HEK293T (cell line): ENCODE measurements at places on chromosomes 13 and 19.

- DNase-seq, result no peak
These were observed 303.3 kb downstream of the POU4F1 start for GRCh38 chr13:78299832-78300623.

DNA sequence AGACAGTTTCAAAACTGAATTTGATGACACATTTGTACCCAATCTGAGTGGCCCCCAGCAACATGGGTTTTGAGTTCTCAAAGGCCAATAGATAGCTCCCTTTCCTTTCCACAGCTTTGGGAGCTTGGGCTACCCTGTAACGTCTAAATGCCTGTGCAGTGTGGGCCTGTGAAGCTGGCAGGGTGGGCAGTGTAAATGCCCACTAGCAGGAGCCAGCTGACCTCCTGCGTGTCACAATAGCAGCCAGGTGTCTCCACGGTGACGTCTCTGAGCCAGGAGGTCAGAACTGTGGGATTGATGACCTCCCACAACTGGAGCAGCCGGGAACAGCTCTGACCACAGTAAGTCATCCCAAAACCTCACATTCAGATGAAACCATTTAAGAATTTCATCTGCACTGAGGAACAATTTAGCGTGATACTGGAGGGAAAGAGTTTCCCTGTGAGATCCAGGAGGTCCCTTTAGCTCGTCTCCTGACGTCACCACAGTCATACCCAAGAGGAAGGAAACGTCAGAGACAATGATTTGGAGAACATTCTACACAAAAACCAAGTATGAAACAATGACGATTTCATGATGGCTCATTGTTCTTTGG lies at the start of gene IPO5:
Gene IPO5 (plus strand): TSS at position 300 of the 595 bp plus-strand sequence. CDS start 23,022 bp downstream, outside the sequence.
- no peak for DNase-seq

DNA sequence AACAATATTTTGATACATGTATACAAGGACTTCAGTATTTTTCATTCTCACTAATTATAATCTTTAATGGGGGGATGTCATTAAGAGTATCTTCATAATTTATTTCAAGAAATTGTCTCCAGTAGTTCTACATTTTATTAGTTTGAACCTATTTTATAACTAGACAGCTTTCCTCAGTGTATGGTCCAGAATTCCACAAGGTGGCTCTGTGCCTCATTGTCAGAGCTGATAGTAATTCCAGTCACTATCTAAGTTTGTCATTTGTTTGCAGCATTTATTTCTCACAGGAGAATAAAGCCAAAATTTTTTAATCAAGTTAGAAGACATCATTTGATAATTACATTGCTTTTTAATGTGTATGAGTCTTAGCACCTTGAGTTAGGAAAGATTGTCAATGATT lies 1633.0 kb upstream of the PCDH20 start:
- peak; percentile 32 for DNase-seq

DNA sequence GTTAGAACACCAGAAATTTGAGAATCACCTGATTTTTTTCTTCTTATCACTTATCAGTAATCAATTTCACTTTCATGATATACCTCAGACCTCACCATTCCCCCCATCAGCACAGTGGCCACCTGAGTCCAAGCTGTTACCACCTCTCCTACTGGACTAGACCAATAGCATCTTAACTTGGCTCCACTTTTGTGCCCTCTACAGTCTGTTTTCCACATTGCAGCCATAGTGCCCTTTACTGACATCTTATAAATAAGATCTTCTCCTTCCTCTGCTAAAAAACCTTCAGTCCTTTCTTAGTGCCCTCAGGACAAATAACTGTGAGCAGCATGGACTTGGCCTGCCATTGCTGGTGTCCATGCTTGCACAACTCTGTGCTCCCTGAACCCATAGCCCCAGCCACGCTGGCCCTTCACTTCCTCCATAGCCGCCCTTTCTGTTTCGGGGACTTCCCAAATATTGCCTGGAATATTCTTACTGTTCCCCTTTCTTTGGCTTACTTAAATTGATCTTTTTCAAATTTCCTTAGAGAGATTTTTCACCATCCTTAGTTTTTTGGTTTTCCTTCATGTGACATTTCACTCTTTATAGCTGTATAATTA lies 380.8 kb downstream of the LMO7 start:
- peak; percentile 68 for DNase-seq

DNA sequence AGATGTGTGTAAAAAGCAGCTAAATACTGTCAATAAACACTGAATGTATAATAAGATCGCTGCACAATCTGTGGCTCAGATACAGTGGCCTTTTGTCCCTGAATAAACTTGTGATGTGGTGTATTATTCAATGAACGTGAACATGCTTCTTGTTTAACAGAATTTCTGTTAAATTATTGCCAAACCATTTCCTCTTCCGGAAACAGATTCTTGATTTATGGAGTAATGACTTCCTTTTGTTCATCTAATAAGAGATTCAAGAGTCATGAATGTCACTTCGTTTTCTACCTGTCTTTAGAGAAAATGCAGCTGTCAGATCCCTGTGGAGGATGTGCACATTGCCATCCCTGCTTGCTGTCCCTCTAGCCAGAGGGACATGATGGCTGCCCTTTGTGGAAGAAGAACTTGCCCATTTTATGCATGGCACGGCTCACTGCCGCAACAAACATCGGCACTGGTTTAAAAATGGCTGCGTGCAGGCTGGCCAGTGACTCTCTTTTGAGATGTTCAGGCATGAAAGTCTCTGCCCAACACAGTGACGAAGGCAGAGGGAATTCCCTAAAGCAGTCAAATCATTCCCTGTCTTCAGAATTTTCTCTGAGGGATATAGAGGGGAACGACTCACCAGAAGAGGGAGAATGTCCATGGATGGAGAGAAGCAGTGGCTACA lies 3.1 kb upstream of the TNFSF13B start:
- no peak for DNase-seq

DNA sequence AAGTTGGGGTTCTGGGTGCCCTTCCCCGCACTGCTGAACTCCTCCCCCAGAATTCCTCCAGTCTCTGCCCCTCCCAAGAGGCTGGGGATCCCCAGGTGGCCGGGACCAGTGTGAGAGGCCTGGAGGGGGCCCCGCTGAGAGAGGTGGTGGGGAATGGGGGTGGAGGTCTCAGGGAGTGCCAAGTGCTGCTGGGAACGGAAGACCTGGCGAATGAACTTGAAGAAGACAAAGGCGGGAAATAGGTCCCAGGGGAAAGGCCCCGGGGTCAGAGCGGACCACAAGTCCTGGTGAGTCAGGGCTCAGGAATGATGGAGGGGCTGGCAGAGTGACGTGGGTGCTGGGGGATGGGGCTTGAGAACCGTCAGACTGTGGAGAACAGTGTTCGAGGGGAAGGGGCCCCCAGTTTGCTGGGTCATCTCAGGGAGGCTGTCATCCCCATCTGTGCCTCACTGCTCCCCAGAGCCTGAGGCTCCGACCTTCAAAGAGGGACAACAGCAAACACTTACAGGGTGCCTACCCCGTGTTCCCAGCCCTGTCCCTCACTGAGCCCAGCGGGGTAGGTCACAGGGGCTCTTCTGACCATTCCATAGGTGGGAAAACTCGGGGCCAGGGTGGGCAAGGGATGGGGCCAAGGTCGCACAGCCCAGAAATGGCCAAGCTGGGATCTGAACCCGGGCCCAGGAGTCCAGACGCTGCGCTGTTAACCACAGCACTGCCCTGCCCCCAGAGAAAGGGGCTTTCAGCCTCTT lies 16.0 kb upstream of the SEMA6B start:
- DNase-seq, result peak; percentile 44

DNA sequence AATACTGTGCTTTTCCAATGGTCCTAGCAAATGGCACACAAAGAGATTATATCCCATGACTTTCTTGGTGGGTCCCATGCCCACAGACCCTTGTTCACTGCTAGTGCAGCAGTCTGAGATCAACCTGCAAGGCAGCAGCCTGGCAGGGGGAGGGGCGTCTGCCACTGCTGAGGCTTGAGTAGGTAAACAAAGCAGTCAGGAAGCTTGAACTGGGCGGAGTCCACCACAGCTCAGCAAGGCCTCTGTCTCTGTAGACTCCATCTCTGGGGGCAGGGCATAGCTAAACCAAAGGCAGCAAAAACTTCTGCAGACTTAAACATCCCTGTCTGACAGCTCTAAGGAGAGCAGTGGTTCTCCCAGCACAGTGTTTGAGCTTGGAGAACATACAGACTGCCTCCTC lies 82.9 kb downstream of the ZNF737 start:
- DNase-seq, result no peak

- DNase-seq, result no peak
These were observed 14.7 kb downstream of the TMPRSS9 start for GRCh38 chr19:2374808-2375207.

DNA sequence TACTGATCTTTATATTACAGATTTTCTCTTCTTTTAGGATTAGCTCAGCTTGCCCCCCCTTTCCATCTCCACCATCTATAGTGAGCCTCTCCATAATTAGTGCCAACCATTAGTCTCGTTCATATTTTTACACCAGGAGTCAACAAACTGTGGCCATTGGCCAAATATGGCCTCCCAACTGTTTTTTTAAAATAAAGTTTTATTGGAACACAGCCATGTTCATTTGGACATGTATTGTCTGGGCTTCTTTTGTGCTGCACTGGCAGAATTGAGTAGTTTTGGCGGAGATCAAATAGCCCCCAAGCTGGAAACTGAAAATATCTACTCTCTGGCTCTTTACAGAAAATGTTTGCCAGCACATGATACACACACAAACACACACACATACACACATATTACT lies 18.4 kb downstream of the ZNF175 start:
- no peak for DNase-seq

GRCh38 chr13:110533771-110534670 lies 27.5 kb downstream of the RAB20 start:
- no peak for DNase-seq

GRCh38 chr13:109362616-109363015 lies 423.8 kb downstream of the IRS2 start:
- no peak for DNase-seq

GRCh38 chr13:24275041-24275440 lies 34.3 kb upstream of the C1QTNF9 start:
- DNase-seq, result no peak

DNA sequence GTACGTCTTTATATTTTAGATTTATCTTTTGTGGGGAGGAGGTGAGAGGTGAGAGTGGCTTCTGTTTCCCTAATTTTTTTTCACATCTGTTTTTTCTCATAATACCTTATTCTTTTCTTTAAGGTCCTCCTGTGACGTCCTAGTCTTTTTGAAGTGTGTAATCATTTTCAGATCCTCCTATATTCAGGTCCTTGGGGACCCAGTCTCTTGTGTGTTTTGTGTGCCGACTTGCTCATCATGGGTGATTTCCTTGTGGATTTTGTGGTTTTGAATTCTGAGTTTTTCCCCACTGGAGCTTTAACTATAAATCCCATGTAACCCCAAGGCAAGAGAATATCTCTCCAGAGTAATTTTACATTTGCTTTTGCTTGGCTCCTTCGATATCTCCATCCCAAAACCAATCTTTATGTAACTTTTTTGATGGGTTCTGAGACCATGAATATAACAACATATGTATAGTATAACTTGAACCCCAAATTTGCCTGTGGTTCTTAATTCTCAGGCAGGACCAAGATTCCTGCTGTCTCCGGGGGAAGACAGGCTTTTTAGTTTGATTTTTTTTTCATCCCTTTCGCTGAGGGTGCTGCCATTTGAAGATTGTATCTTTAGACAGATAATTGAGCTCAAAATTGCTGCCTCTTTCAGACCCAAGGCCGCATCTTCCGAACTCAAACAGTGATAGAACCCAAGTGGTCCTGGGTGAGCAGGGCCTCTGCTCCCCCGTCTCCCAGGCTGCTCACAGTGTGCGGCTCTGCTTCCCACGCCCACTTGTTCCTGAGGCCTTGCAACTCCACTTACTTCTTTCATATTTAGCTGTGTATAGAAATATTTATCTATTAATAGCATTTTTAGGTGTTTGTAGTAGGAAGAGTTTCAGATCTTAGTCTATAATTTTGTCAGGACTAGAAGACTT lies 59.1 kb upstream of the GPR183 start:
- no peak for DNase-seq

DNA sequence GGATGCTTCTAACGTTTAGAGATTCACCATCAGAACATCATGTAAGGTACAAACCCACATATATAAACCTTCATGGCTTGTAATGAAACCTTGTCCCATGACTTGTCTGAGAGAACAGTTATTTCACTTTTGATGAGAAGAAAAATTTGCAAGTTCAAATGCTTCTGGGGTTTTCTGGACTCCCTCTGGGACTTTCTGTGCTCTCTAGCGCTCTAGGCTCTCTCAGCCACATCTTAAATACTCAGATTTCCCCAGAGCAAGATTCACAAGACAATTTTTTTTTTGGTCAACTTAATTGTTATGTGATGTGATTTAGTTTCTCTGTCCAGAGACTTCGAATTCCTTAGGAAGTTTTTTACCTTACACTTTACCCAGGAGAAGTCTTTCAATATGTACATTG lies 282.8 kb upstream of the EDNRB start:
- DNase-seq, result no peak

GRCh38 chr13:43939086-43939485 lies 59.4 kb downstream of the LACC1 start:
- DNase-seq, result no peak

- no peak for DNase-seq
These were observed 1350.8 kb downstream of the OLFM4 start for GRCh38 chr13:54379461-54379860.

- no peak for DNase-seq
These were observed 20.9 kb downstream of the ZNF536 start for GRCh38 chr19:30393046-30393445.

DNA sequence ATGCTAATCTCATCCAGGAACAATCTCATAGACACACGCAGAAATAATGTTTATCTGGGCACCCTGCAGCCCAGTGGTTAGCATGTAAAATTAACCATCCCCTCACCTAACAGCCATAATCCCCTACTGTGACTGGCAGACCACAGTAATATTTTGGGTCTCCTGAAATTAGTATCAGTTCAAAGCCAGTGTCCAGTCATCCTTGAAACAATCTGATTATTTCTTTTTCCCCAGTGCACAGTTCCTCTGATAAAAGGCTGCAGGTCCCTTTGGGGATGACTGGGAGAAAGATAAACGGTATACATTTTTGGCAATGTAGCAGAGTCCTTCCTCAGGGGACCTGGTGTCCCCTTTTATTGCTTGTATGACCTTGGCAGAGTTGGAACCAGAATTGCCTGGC lies 50.4 kb upstream of the CYSLTR2 start:
- no peak for DNase-seq

DNA sequence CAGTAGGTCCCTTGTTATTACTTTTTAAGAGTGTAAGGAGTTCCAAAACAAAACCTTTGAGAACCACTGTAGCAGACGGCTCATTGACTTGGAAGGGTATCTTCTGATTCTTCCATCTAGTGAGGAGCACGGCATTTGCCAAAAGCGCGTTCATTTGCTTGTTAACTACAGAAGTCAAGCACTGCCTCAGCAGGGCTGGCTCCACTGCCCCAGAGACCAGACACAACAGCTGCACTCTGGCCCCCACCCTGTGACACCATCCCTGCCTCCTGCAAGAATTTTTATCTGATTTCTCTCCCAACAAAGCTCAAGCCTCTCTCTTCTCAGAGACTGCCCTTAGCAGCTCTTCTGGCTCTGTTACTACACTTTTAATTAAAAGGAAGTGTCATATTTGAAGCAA lies 20.7 kb upstream of the XPO4 start:
- no peak for DNase-seq

DNA sequence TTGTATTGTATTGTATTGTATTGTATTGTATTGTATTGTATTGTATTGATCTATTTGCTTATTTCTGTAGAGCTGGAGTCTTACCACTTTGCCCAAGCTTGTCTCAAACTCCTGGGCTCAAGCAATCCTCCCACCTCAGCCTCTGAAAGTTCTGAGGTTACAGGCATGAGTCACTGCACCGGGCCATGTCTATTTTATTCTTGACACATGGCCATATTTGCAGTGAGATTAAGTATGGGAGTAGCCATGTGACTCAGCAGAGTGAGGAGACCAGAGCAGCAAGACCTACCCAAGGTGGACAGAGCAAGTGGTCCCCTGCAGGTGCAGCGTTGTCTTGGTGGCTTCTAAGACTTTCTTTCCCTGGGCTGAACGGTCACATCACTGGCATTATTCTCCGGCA lies 49.1 kb upstream of the UBAC2 start:
- no peak for DNase-seq
